Anterior cingulate cortex (tissue), 58 donors: ENCODE measurements at places on chromosomes 5 and 9.

DNA sequence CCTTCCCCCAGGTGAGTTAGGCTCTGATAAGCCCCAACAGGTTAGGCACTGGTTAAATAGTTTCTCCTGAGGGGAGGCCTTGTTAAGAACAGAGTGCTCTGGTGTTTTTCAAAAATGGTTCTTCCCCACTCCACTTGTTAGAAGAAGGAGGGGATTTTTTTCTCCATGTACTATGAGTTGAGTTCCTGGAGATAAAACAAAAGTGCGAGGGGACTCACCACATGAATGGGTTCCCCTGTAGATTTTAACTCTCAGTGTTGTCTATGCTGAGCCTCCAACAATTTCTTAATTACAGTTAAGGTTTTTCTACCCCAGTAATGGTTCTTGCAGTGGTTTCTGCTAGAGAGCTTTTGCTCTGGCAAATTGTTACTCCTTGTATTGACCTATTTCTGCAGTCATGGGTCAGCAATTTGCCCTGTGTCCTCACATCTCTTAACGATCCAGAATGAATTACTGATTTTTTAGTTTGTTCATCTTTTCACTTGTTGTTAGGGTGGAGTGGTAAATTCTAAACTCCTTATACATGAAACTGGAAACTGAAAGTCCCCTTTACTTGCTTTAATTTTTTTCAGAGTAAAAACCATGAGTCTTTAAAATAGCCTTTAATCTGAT lies 44.4 kb downstream of the SCAMP1 start:
- no peak for DNase-seq

GRCh38 chr9:73565833-73566465 lies 414.3 kb downstream of the ANXA1 start:
- DNase-seq = peak; percentile 24

GRCh38 chr5:55847837-55848236 lies 3.3 kb upstream of the IL31RA start:
- DNase-seq = no peak

GRCh38 chr5:165334201-165334600 lies 1828.8 kb downstream of the MAT2B start:
- no peak for DNase-seq

DNA sequence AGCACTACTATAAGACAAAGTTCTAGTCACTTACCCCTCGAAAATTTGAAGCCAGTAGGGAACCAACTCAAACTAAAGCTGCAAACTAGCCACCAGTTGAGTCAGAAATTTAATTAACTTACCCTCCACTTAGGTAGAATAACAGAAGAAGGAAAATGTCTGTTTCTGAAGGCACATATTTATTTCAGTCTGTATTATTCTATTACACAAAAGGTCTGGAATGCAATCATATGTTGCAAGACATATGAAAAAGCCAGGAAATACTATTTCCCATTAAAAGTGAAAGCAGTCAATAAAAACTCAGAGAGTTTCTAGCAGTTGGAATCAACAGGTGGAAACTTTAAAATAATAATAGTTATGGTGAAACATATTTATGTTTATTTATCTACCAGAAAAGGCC lies 79.2 kb upstream of the SLCO4C1 start:
- no peak for DNase-seq

DNA sequence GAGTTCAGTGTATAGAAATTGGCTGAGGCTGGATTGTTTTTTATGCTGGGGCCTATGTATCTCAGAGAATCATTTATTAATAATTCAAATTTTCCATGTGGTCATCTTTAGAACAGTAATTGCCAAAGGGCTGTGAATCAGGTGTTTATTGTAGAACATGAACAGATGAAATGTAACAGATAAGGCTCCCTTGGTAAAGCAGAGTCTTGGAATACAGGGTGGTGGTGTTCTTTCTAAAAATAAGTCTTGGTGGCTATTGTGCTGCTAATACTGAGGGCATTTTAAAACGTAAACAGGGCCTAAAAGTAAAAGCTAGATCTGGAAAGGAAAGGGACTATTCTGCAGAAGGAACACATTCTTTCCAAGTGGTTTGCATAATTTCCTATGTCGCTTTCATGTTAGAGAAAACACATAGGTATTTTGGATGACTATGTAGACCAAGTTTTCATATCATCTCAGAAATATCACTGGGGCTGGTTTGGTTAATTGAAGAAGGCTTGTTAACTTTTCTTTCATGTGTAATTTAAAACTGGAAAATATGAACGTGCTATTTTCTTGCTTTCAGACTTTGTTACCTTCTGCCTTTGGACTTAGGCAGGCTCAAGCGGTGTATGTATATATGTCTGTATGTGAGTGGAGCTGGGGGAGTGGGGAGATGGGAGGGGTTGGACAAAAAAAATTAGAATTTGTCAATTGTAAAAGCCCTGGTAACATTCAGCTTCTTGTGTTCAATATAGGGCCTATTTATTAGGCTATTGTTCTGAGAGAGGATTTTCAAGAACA lies 119.9 kb upstream of the ANKRD55 start:
- DNase-seq = no peak

DNA sequence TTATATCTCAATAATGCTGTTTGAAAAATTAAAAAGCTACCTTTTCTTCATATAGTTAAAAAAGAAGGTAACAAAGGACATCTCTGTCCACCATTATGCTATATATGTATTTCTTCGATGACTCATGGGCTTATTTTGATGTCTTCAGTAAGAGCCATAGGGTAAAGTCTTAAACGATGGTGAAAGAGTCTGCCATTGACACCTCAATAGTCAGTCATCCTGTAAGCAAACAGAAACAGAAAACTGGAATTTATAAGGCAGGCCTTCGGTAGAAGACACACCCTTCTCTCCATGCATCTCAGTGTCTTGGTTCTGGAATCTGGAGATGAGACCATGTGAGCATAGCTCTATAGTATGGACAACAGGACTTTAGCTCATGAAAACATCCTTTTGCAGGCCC lies 87.0 kb upstream of the ZNF462 start:
- no peak for DNase-seq

DNA sequence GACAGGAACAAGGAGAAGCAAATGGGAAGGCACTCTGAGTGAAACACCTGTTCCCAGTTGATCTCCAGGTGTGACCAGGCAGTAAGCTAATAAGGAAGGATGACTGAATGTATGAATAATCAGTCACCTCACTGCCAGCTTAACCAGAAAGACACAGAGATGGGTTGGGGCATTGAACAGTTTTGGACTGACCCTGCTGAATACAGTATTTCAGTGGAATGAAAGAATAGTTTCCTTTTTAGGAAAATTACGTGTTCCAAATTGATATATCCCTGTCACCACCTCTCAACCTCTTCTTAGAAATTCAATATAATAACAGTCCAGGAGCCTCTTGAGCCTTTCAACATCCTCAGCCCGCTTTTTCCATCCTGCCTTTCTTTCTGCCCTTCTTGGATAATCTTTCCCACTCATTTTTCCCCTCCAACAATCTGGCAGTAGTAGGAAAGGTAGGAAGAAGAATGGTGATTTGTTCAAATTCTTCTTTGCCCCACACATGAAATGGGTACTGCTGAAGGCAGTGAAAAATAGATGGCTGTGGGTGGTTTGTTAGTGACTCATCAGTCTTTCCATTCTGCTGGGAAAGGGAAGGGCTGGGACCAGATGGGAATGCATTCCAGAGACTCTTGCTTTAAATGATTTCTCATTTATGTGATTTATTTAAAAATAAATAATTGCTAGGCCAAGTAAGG lies 117.9 kb downstream of the ZSWIM6 start:
- no peak for DNase-seq

DNA sequence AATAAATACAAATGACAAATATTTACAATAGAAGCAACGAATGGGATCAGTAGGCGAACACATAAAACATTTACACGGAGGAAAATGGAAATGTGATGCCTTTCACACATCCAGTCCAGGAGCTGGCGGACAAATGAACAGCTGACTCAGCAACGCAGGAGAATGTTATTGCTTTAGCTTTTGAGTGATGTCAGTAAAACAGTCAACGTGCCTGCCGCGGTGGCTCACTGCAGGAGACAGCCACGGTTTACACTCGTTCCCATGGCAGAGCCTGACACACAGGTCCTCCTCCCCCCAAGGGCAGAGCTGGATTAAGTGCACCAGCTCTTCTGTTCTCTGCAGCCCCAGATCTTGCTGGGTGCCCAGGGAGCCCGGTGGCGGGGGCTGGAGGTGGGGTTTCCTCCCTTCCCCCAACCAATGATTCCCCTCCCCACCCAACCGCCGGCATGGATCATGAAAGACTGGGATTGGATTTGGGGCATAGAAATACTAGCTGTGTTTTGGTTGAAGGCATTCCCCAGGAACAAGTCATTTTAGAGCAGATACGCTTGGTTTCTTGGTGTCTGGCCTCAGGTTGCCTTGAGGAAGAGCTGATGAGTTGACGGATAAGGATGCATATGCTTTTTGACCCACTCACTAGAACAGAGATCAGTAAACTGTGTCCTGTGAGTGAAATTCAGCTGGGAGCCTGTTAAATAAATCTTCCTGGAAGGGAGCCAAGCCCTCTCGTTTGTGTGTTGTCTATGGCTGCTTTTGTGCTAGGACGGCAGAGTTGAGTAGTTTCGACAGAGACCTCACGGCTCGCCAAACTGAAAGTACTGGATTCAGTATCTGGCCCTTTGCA lies 12.5 kb downstream of the STC2 start:
- no peak for DNase-seq

GRCh38 chr5:101212942-101213514 lies 309.9 kb upstream of the ST8SIA4 start:
- no peak for DNase-seq

DNA sequence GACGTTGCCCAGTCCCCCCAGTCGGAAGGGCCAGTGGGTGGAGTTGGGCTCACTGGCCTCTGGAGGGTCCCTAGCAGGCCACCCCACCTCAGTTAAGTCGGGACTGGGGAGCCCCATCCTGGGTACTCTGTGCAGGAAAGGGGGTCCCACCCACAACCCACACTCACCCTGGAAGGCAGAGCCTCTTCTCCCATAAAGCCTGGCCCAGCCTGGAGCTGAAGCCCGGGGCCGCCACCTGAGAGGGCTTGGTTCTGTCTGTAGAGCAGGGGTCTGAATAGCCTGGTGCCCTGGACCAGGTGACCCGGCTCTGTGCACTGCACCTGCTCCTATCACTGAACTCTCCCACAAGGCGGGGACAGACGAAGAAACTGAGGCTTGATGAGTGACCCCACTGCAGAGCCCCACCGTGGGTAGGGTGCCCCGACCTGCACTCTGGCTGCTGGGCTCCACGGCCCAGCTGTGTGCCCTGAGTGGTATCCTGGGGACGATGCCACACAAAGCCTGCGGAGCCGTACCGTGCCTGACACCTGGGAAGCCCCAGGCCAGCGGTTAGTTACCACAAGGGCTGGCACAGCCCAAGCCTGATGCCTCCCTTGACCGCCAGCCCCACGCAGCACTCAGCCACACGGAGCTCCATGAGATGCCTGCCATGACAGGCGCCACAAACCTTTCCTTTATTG lies 7.3 kb downstream of the PTGES2 start:
- no peak for DNase-seq

DNA sequence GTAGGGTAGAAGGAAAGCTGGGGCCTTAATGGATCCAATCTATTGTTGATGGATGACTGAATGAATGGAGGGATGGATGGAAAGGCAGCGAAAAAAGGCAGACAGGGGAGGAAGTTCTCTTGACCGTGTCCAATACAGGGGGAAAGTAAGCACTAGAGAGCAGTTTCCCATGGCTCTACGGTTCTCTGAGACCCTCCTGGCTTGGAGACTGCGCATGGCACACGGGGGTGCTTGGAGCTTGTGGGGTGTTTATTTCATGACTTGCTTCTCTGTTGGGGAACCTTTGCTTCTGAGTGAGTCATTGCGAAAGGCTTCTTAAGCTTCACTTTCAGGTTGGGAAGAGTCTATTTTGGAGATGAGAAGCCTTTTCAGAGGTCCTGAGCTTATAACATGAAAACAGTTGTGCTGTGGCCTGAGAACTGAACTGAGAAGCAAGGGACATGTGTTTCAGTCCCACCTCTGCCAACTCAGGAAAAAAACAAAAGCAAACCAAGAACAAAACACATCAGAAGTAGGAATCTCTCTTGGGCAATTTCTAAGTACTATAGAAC lies 12.8 kb upstream of the TEX48 start:
- no peak for DNase-seq

DNA sequence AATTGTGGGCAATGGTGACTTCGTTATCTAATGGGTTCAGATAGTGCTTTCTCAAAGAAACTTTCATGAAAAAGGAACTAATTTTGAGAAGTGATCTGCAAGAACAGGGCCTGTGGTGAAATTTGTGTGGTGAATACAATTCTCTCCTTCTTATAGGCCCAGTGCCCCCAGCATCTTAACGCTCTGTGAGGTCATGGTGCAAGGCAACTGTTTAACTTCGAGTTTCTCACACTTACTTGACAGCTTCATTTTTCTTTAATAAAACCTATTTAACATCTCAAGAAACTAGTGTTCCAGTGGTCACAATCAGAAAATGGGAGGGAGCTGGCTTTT lies 69.2 kb downstream of the FAM114A2 start:
- no peak for DNase-seq

GRCh38 chr5:946720-947625 lies 54.3 kb downstream of the TRIP13 start:
- DNase-seq = no peak

DNA sequence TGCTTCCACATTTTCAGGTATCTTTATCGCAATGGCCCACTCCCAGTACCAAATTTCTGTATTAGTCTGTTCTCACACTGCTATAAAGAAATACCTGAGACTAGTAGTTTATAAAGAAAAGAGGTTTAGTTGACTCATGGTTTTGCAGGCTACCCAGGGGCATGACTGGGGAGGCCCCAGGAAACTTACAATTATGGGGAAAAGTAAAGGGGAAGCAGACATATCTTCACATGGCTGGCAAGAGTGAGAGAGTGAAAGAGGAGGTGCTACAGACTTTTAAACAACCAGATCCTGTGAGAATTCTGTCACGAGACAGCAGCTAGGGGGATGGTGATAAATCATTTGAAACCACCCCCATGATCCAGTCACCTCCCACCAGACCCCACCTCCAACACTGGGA lies 238.2 kb upstream of the DMAC1 start:
- DNase-seq = no peak

DNA sequence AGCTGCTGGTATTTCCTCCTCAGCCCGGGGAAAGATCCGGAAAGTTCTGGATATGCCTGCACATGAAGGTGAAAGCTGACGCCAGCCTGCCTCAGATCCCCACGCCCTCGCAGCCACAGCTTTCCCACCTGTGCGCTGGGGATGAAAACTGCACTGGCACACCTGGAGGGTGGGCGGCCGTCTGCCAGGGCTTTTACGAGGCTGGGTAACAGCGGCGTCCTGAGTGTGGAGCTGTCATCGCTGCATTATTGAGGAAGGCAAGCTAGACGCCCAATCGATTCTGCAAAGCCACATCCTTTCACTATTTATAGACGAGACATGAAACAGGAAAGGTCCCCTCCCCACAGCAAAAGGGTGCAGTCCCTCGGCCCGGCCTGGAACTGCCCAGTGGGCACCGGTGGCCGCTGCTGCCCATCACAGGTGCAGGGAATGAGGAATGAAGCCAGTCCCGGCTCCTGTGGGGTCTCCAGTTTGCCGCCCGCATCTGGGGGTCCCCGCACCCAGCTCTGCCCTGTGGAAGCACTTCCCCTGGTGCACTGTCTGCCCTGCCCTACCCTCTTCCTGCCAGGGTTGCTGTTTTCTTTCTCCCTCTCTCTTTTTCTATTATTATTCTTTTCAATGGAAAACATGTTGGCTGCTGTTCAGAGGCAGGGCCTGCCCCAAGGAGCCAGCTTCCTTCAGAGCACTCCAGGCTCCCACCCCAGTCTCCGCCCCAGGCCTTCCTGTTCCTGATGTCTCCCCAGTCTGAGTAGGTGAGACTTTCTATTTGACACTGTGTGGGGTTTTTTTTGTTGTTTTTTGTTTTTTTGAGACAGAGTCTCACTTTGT lies 7.0 kb downstream of the NOTCH1 start:
- DNase-seq = no peak

GRCh38 chr5:68041293-68041692 lies 174.3 kb upstream of the PIK3R1 start:
- DNase-seq = no peak
